Mesenchymal stem cell (in vitro differentiated cells and primary cell): ENCODE measurements at places on chromosomes 4 and X.

DNA sequence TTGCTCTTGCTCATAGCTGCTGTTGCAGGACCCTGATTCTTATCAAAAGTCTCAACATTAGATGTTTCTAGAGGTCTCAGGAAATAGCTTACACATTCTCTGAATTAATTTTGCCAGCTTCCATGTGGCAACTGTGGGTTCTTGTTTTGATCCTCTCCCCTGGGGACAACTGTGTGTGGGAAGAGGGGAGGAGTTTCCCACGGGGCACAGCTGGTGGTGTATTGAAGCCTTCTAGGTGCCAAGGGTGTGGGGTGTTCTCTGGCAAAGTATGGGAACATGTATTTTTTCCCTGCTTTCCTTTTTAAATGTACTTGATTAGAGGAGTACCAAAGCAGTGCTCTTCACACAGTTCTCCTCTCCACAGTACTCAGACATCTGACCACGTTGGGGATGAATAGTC, 212.7 kb downstream of the RPA4 start:
- H3K27ac ChIP-seq, result no peak overlapping the region
- no peaks in the 10 kb centered on the region for H3K27me3 ChIP-seq
- H3K4me3 ChIP-seq, result no peak overlapping the region
- DNase-seq, result no peak
- H3K36me3 ChIP-seq, result peaks cover 11% of the 10 kb centered on the region
- no peaks in the 10 kb centered on the region for H3K4me1 ChIP-seq

DNA sequence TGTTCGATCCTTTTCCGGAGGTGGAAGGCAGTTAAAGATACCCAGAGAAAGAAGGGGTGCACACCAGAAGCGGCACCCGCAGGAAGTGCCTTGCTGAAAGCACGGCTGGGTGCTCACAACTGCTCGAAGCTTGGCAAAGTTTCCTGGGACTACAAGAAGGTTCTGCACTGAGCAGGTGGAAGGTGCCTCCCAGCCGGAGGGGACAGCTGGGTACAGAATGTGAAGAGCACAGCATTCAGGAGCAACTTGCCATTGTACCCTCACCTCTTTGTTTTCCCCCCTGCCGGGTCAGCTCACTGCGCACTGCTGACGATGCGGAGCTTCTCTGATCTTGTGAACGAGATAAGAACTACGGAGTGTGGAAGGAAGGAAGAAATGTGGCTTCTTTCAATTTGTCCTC, 289.2 kb downstream of the FBXW7 start:
- H3K4me1 ChIP-seq, result no peaks in the 10 kb centered on the region

- no peak overlapping the region for H3K27ac ChIP-seq
- no peak overlapping the region for H3K4me3 ChIP-seq
- no peaks in the 10 kb centered on the region for H3K36me3 ChIP-seq
- no peak for DNase-seq
- H3K27me3 ChIP-seq, result no peaks in the 10 kb centered on the region
- no peaks in the 10 kb centered on the region for H3K4me1 ChIP-seq
These were observed 183.9 kb downstream of the SNCA start for GRCh38 chr4:89653012-89653411.

DNA sequence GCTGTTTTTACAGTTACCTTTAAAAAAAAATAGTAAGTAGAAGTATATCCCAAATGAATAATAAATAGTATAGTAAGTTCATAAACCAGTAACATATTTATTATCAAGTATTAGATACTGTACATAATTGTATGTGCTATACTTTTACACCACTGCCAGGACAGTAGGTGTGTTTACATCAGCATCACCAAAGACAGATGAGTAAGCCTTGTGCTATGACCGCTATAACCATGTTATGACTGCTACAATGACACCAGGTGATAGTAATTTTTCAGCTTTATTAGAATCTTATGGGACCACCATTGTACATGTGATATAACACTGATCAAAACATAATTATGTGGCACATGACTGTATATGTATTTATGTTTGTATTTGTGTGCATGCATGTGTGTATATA, 27.3 kb downstream of the PABPC4L start:
- H3K27ac ChIP-seq, result no peak overlapping the region
- no peak overlapping the region for H3K4me3 ChIP-seq
- no peak for DNase-seq
- H3K4me1 ChIP-seq, result no peaks in the 10 kb centered on the region

- H3K27ac ChIP-seq, result no peak overlapping the region
- H3K36me3 ChIP-seq, result no peaks in the 10 kb centered on the region
- no peaks in the 10 kb centered on the region for H3K27me3 ChIP-seq
- DNase-seq, result no peak
These were observed 10.3 kb downstream of the PHKA2 start for GRCh38 chrX:18973527-18974192.

DNA sequence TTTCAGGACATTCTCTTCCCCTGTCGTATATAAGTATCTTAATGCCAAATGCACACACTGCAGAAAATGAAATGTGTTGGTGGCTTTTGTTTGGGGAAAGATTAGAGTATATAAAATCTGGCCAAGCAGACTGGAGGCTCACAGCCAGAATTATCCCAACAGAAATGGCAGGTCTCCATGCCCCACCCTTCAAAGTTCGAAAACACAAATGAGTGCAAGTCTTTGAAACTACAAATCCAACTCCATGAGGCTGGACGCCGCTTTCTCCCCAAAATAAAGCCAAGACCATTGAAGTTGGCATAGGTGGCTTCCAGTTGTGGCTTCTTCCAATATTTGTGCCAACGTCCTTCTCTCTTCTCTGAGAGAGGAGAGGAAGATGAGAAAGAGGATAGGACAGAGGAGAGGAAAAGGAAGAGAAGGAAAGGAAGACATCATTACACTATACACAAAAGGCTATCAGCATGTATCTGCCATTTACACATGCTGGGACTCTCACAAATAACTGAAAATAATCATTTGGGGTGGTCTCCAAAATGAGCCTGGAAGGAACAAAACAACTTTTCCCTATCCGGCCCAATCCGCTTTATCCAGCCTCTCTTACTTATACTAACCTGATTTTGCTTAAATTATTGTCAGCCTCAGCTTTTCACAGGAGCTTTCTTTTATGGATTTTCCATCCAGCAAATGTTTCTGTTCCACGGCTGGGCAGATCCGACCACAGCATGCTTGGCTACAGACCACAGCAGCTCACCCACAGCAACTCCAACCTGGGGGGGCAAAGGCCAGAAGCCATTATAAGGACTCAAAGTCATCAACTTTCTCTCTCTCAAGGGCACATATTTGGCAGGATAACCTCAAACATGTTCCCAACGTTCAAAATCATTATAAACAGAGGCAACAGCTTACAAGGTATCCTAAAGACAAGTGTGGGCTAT, 71.7 kb downstream of the APBB2 start:
- peak overlapping the region; percentile 75 for H3K27ac ChIP-seq
- peaks cover 13% of the 10 kb centered on the region for H3K4me1 ChIP-seq
- no peaks in the 10 kb centered on the region for H3K27me3 ChIP-seq
- peaks cover 3% of the 10 kb centered on the region for H3K36me3 ChIP-seq
- peak; percentile 78 for DNase-seq

DNA sequence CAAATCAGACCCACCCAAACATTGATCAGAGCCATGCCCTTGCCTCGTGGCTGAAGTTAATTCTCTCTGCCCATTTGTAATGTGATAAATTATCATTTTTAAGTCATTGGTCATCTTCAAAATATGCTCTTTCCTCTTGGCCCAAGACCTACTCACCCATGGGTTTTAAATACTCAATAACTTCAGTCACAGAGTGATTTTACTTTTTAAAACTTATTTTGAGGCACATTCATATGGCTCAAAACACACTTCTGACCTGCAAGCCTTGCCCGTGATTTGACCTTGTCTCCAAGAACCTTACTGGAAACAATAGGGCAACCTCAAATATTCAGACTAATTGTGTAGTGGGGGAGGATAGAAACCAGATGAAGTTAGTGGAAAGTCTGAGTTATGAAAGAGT, 176.2 kb upstream of the LNX1 start:
- no peak for DNase-seq
- H3K4me1 ChIP-seq, result peaks cover 7% of the 10 kb centered on the region
- no peaks in the 10 kb centered on the region for H3K36me3 ChIP-seq
- H3K4me3 ChIP-seq, result no peak overlapping the region
- no peak overlapping the region for H3K27ac ChIP-seq

GRCh38 chr4:127995776-127996175, 30.6 kb downstream of the ABHD18 start:
- no peaks in the 10 kb centered on the region for H3K27me3 ChIP-seq
- DNase-seq, result peak; percentile 62
- H3K36me3 ChIP-seq, result no peaks in the 10 kb centered on the region
- H3K4me1 ChIP-seq, result peaks cover 1% of the 10 kb centered on the region
- no peak overlapping the region for H3K27ac ChIP-seq

DNA sequence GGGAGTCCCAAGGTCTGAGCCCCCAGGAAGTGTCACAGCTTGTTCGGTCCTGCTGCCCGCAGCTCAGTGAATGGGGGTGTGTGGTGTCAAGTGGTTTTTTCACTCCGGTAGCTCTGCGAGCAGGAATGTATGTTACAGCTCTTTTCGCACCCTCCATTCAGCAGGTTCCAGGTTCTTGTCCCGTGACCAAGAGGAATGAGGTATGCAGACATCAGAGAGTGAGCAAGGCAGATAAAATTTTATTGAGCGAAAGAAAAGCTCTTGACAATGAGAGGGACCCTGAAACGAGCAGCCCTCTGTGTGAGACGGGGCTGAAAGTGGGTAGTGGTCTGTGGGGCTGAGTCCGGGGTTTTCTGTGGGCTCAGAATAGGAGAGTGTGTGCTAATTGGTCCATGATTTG, 31.5 kb downstream of the UCHL1 start:
- H3K4me3 ChIP-seq, result no peak overlapping the region
- H3K27me3 ChIP-seq, result no peaks in the 10 kb centered on the region
- H3K4me1 ChIP-seq, result peaks cover 4% of the 10 kb centered on the region
- H3K27ac ChIP-seq, result no peak overlapping the region
- DNase-seq, result no peak
- no peaks in the 10 kb centered on the region for H3K36me3 ChIP-seq

GRCh38 chr4:8639021-8639420, 46.5 kb downstream of the CPZ start:
- H3K36me3 ChIP-seq, result no peaks in the 10 kb centered on the region
- H3K27ac ChIP-seq, result no peak overlapping the region
- no peaks in the 10 kb centered on the region for H3K4me1 ChIP-seq
- DNase-seq, result no peak
- H3K27me3 ChIP-seq, result peaks cover 36% of the 10 kb centered on the region

DNA sequence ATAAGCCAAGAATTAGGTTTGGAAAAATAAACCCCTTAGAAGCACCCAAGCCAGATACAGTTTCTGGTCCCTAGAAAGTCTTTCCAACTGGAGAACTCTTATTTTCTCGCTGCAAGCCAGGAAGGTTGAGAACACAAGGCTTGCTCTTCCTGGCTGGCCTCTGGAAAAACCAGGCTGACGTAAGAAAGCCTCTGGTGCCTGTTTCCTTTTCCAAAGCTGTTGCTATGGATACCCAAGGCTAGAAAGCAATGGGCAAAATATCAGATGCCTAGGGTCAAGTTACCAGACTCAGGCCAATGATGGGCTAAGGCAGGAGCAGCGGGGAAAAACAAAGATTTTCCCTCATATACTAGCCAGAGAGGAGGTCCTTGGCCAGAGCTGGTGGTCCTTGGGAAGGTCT, 281.6 kb downstream of the KLHL13 start:
- H3K27ac ChIP-seq, result no peak overlapping the region
- no peaks in the 10 kb centered on the region for H3K36me3 ChIP-seq
- H3K4me1 ChIP-seq, result no peaks in the 10 kb centered on the region
- H3K27me3 ChIP-seq, result no peaks in the 10 kb centered on the region
- no peak for DNase-seq
- H3K4me3 ChIP-seq, result no peak overlapping the region

DNA sequence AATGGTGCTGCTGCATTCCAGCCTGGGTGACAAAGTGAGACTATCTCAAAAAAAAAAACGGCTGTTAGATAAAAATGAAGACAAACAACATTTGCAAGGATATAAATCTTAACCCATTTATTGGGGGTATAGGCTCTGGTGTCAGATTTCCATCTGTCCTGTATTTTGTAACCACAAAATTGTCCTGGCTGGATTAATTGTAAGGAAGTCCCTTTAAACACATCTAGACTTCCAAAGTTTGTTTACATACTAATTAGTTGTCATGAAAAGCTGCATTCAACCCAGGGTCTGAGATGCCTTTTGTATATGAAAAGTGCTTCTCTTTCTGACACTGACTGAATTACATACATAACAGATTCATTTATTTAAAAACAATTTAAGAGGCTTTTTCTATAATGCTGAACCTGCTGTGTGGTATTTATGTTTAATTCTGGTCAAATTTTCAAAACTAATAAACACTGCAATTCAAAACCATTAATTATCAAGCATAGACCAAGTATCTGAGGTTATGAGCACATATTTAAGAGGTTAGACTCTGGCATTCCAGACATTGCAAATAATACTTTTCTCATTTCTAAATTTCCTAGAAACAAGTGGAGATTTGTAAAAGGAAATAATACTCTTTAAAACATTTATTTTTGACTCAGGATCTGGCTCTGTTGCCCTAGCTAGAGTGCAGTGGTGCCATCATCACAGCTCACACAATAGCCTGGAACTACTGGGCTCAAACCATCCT, 17.5 kb upstream of the UGDH start:
- peaks cover 13% of the 10 kb centered on the region for H3K4me1 ChIP-seq
- H3K27me3 ChIP-seq, result no peaks in the 10 kb centered on the region
- H3K27ac ChIP-seq, result no peak overlapping the region

GRCh38 chr4:125459531-125459930, 144.8 kb downstream of the FAT4 start:
- DNase-seq, result no peak
- no peak overlapping the region for H3K27ac ChIP-seq
- no peaks in the 10 kb centered on the region for H3K36me3 ChIP-seq
- H3K4me1 ChIP-seq, result no peaks in the 10 kb centered on the region
- H3K4me3 ChIP-seq, result no peak overlapping the region

GRCh38 chr4:88706574-88706973, 8.9 kb upstream of the NAP1L5 start:
- H3K27ac ChIP-seq, result no peak overlapping the region
- no peaks in the 10 kb centered on the region for H3K4me1 ChIP-seq
- H3K36me3 ChIP-seq, result no peaks in the 10 kb centered on the region
- H3K27me3 ChIP-seq, result no peaks in the 10 kb centered on the region
- no peak overlapping the region for H3K4me3 ChIP-seq

GRCh38 chr4:113148925-113149324, 99.5 kb downstream of the ANK2 start:
- no peaks in the 10 kb centered on the region for H3K36me3 ChIP-seq
- H3K4me1 ChIP-seq, result peaks cover 9% of the 10 kb centered on the region
- no peaks in the 10 kb centered on the region for H3K27me3 ChIP-seq
- H3K27ac ChIP-seq, result no peak overlapping the region
- no peak for DNase-seq

DNA sequence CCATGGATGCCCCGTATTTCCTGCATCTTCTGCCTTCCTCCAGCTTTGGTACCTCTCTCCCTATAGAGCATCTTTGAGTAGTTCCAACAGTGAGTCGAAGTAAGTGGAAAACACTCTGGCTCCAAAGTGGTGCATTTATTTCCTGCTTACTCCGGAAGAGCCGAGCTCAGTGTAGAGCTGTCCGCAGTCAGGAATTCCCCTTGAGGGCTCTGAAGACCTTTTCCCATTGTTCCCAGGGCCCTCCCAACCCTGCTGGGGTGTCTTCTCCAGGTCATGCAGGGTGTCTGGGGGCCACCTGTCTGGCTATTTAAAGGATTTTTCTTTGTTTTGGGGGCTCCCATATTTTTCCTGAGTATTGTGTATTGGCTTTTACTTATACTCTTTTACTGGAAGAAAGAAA, 118.6 kb upstream of the MXRA5 start:
- no peak overlapping the region for H3K4me3 ChIP-seq
- H3K36me3 ChIP-seq, result no peaks in the 10 kb centered on the region
- H3K4me1 ChIP-seq, result no peaks in the 10 kb centered on the region
- no peaks in the 10 kb centered on the region for H3K27me3 ChIP-seq
